ENCODE measurements at places on chromosomes 3 and 15.

DNA sequence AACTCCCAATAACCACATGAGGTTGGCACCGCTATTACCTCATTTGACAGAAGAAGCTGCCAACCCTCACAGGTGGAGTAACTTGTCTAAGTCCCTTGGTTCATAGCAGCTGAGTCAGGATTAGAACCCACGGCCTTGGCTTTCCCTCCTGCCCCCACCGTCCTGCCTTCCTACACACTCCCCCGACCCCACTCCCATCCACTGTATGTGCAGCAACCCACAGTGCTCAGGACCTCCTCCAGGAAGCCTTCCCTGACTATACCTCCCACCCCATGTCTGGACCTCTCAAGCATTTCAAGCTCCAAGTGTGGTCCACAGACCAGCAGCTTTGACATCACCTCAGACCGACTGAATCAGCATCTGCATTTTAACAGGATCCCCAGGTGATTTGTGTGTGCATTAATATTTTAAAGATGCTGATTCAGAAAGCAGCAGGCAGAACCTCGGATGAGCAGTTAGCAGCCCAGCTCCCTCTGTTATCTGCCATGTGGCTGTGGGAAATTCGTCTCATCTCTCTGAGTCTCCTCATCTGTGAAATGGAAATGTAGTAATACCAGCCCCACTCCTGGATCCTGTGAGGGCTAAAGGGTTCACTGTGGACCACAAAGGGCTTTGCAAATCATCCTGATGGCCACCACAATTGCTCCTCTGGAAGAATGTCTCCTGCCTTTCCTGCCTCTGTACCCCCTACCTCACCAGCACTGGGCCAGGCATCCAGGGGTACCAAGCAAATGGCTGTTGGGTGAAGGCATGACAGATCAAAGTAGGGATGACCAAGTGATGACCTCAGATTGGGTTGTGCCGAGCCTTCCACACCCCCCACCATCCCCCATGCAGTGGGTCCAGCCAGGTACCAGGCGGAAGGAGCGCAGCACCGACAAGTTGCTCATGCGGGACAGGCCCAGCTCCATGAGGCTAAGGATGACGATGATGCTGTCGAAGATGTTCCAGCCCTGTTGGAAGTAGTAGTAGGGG, 62.7 kb downstream of the SCN5A start:
- DNase-seq: no peak
- no peak overlapping the region for H3K27ac ChIP-seq
- no peaks in the 10 kb centered on the region for H3K27me3 ChIP-seq
- no peaks in the 10 kb centered on the region for H3K4me1 ChIP-seq
- no peak overlapping the region for H3K4me3 ChIP-seq

GRCh38 chr15:83653639-83654378, at the start of gene ADAMTSL3:
Gene ADAMTSL3, plus strand, starts transcription at chr15:83654123. Its CDS starts 1,639 bp downstream, at chr15:83655762.
- H3K27me3 ChIP-seq: peaks cover 33% of the 10 kb centered on the region
- no peaks in the 10 kb centered on the region for H3K4me1 ChIP-seq

GRCh38 chr3:82004266-82004665, 242.8 kb upstream of the GBE1 start:
- H3K4me3 ChIP-seq: no peak overlapping the region
- no peaks in the 10 kb centered on the region for H3K4me1 ChIP-seq

GRCh38 chr15:45114751-45115085, 592 bp downstream of the DUOXA2 start:
- peaks cover 22% of the 10 kb centered on the region for H3K4me1 ChIP-seq
- no peak overlapping the region for H3K4me3 ChIP-seq
- peaks cover 80% of the 10 kb centered on the region for H3K27me3 ChIP-seq
- H3K36me3 ChIP-seq: no peaks in the 10 kb centered on the region
- no peak overlapping the region for H3K27ac ChIP-seq

DNA sequence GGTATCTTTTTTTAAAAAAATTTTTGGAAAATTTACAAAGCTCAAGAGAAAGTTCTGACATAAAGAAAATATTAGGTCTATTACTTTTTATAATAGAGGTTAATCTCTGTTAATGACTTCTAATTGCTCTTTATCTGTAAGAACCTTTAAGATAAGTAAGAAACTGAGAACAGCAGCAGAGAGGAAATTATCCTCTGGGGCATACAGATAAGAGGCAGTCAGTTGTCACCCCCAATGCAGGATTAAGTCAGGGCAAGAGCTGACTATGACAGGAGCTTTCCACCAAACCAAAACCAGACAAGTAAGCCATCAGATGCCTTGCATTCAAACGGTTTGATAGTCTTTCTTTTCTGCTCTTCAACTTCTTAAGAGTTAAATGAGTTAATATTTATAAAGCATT, 149.0 kb downstream of the GSK3B start:
- DNase-seq: no peak
- no peak overlapping the region for H3K4me3 ChIP-seq
- H3K36me3 ChIP-seq: no peaks in the 10 kb centered on the region
- H3K4me1 ChIP-seq: no peaks in the 10 kb centered on the region
- H3K27ac ChIP-seq: no peak overlapping the region

DNA sequence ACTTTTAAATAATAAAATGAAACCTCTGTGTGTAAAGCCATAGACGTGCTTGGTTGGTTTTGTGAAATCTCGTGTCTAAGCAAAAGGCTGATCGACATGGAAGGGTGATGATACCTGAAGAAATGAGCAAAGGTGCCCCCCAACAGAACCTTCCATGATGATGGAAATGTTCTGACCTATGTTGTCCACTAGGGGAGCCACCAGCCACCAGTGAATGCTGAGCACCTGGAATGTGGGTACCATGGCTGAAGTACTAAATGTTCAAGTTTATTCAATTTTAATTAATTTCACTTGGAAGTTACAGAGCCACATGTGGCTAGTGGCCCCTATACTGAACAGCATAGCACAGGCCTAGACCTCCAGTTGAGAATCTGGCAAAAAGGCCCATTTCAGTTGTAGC, 158.8 kb downstream of the POLR2M start:
- no peaks in the 10 kb centered on the region for H3K36me3 ChIP-seq
- DNase-seq: no peak
- H3K27me3 ChIP-seq: no peaks in the 10 kb centered on the region
- H3K27ac ChIP-seq: no peak overlapping the region

DNA sequence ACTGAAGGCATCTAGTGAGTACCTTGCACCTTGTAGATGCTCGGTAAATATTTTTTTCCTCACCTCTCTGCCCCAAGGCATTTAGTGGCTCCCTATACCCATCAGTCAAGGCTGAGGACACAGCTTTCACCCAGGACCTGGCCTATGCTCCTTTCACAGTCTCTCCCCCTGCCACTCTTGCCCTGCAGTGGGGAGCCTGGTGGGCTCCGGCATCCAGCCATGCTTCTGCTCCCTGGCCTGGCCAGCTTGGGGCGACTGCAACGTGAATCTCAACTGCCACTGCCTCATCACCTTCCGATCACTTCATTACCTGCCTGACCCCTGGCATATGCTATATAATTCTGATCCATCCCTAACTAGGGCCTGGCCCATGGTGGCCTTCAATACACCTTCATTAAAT, 735 bp upstream of the CX3CR1 start:
- H3K27ac ChIP-seq: no peak overlapping the region
- H3K4me3 ChIP-seq: no peak overlapping the region
- no peaks in the 10 kb centered on the region for H3K27me3 ChIP-seq
- no peaks in the 10 kb centered on the region for H3K36me3 ChIP-seq
- H3K4me1 ChIP-seq: no peaks in the 10 kb centered on the region

DNA sequence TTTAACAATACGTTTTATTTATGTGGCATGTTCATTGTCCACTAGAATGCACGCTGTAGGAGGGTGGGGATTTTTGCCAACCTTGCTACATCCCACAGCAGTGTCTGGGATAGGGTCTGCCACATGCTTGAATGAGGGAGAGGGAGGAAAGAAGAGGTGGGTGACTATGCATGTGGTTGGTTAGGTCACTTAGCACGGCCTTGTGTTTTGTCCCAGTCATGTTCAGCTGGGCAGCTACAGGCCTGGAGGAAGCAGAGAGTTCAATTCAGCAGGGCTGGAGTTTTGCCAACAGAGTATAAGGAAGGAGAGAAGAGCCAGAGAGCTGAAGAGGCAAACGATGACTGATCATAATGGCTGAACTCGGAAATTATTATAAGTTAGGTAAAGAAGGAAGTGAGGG, 268.4 kb upstream of the NSMCE3 start:
- no peak overlapping the region for H3K4me3 ChIP-seq

DNA sequence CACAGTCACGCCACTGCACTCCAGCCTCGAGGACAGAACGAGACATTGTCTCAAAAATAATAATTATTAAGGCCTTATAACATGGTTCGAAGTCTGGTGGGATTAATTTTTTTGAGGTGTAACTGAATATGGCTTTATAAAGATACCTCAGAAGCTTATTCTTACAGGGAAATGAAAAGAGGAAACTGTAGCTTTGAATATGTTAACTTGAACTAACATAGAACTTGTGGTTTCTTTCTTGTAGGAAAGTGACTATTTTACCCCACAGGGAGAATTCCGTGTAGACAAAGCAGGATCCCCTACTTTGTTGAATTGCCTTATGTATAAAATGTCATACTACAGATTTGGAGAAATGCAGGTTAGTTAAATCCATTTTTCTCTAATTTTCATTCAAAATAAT, 96.3 kb downstream of the STT3B start:
- H3K27ac ChIP-seq: no peak overlapping the region
- 0 out of 2 replicates have a peak, but pooled peaks cover 4% of the 10 kb centered on the region for H3K36me3 ChIP-seq
- H3K4me3 ChIP-seq: no peak overlapping the region
- H3K4me1 ChIP-seq: peaks cover 3% of the 10 kb centered on the region
- no peak for DNase-seq

- peaks cover 4% of the 10 kb centered on the region for H3K4me1 ChIP-seq
- no peaks in the 10 kb centered on the region for H3K27me3 ChIP-seq
- no peak overlapping the region for H3K27ac ChIP-seq
Observed at GRCh38 chr3:129318921-129319320, 40.3 kb downstream of the HMCES start.

DNA sequence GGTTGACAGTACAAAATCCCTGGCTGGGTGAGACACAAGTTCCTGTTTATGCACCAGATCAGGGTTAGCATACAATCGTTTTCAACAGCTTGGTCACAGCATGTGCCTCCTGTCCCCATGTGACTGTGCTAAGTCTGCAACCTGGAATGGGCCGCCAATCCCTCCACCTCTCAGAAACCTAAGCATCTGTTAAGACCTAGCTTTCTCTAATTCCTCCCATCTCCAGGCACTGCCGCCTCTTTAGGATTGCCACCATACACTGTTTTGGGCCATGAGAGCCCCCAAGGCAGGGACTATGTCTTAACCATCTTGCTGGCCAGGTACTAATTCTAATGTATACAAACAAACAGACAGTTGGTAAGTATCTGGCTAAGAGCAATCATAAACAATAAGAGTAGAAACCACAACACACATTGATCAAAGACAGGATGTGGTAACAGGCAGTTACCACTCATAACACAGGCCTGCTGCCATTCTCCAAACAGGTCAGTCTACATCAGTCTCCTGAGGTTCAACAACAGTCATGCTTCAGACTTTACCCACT, 25.6 kb downstream of the SEC22C start:
- no peak for DNase-seq
- H3K36me3 ChIP-seq: peaks cover 10% of the 10 kb centered on the region
- no peaks in the 10 kb centered on the region for H3K27me3 ChIP-seq
- no peak overlapping the region for H3K27ac ChIP-seq
- H3K4me3 ChIP-seq: no peak overlapping the region
- no peaks in the 10 kb centered on the region for H3K4me1 ChIP-seq

DNA sequence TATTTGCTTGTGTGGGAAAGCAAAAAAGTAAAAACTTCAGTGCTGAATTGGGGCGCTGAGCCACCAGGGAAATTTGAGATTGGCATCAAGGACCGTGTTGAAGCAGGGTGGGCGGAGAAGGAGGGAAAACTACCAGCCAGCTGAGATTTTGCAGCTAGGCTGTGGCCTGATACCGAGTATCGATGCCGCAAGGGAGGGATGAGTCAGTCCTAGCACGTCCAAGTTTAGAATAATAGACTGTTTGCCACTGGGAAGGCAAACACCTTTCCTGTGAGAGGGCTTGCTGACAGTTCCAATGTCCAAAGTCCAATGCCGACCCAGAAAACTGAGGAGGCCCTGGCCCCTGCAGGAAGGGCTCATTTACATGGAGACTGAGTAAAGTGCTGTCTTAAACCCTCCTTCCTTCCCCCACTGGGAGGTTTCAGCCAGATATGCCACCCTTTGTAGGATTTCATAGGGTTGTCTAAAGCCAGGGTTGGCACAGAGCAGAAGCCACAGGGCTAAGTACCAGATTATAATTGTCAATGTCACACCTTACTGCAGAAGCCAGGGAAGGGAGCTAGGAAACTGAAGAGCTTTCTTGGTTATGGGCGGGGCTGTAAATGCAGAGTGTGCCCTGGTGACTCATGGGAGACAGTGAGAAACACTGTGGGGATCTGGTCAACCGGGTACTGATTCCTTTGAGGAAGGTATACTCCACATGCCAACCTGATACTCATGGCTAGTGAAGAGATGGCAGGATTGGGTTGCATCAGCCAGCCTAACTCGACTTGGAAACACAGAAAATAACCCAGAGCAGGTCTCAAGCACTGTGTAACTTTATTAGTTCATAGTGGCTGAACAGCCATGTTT, 28.4 kb upstream of the PIK3CB start:
- H3K4me3 ChIP-seq: no peak overlapping the region
- H3K27me3 ChIP-seq: no peaks in the 10 kb centered on the region
- H3K27ac ChIP-seq: peak overlapping the region; percentile 66
- H3K4me1 ChIP-seq: peaks cover 25% of the 10 kb centered on the region

- H3K4me1 ChIP-seq: no peaks in the 10 kb centered on the region
- H3K4me3 ChIP-seq: no peak overlapping the region
- H3K36me3 ChIP-seq: peaks cover 7% of the 10 kb centered on the region
- no peak overlapping the region for H3K27ac ChIP-seq
Observed at GRCh38 chr3:127018306-127018828, 35.5 kb downstream of the PLXNA1 start.

DNA sequence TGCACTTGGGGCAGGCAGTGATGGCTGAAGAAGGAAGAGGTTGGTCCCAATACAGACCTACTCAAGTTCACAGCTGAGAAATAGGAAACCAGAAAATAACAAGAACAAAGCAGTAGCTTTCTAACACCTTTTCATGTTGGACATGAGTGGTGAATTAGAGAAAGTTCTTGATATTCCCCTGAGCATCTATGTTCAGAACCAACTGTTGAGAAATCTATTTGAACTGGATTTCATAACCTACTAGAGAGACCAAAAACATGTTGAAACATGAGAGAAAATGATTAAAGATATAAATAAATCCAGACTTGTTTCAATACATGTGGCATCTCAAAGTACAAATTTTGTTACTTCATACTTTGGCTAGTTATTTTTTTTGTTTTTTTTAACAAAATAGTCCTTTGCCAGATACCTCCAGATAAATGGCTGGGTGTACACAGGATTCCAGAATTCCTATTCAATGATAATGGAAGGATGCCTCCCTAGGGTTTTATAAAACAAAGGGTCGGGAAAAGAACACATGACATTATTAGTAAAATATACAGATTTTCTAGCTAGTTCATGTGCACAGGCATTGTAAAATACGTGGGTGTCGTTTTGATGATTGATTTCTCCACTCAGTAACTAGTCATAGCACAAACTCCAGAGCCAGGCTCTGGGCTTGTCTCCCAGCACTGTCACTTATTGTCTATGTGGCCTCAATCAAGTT, 34.4 kb upstream of the TNFSF10 start:
- no peaks in the 10 kb centered on the region for H3K36me3 ChIP-seq
- no peak overlapping the region for H3K27ac ChIP-seq
- H3K4me1 ChIP-seq: 0 out of 2 replicates have a peak, but pooled peaks cover 3% of the 10 kb centered on the region
- no peak overlapping the region for H3K4me3 ChIP-seq
- no peak for DNase-seq
- H3K27me3 ChIP-seq: no peaks in the 10 kb centered on the region

- 0 out of 2 replicates have a peak, but pooled peaks cover 3% of the 10 kb centered on the region for H3K4me1 ChIP-seq
- H3K36me3 ChIP-seq: peaks cover 3% of the 10 kb centered on the region
- H3K27ac ChIP-seq: no peak overlapping the region
Observed at GRCh38 chr15:90989040-90989768, 5.1 kb downstream of the PRC1 start.

Data from H1 (cell line).